ENCODE measurements at places on chromosomes 5 and 9. TPM values are rescaled to one million over a fixed set of nuclear protein-coding genes. Genes with fewer than 3 reads are reported as not detected.

OR1L8 gene
- total RNA-seq: not detected

RMRP gene
- 27,284 TPM for total RNA-seq

GPR151 gene
- not detected for total RNA-seq

SOHLH1 gene
- not detected for total RNA-seq

CRB2 gene
- under 0.01 TPM for total RNA-seq

KYAT1 gene
- total RNA-seq: 13.3 TPM

TIMD4 gene
- not detected for total RNA-seq

OR4F3 gene
- total RNA-seq: not detected

KIAA0825 gene
- 6.0 TPM for total RNA-seq

CCDC69 gene
- total RNA-seq: 2.4 TPM

WDR5 gene
- total RNA-seq: 27.9 TPM

CD274 gene
- 6.6 TPM for total RNA-seq

CHSY3 gene
- total RNA-seq: 15.6 TPM

SLC45A2 gene
- total RNA-seq: not detected

UBTD2 gene
- total RNA-seq: 30.1 TPM

OR1Q1 gene
- not detected for total RNA-seq

CDKN2AIPNL gene
- 45.4 TPM for total RNA-seq

KCNV2 gene
- not detected for total RNA-seq

KCNN2 gene
- total RNA-seq: 0.88 TPM

GABRA1 gene
- not detected for total RNA-seq

GRXCR2 gene
- total RNA-seq: not detected

MYMK gene
- not detected for total RNA-seq

PCDHA13 gene
- not detected for total RNA-seq

QSOX2 gene
- total RNA-seq: 19.3 TPM

OTP gene
- total RNA-seq: not detected

CDO1 gene
- total RNA-seq: 6.0 TPM

GFRA3 gene
- total RNA-seq: not detected

C5 gene
- total RNA-seq: 2.4 TPM

IFNW1 gene
- not detected for total RNA-seq

HEMGN gene
- not detected for total RNA-seq

FOXE1 gene
- 0.22 TPM for total RNA-seq

NKD2 gene
- total RNA-seq: 15.9 TPM

DMGDH gene
- total RNA-seq: 1.5 TPM

LAMC3 gene
- total RNA-seq: 2.1 TPM

PCDHGA5 gene
- 1.5 TPM for total RNA-seq

SAP30L gene
- 18.4 TPM for total RNA-seq
